Adipose tissue (tissue), 3 donors: ENCODE measurements at places on chromosomes 1 and 21. TPM values are rescaled to one million over a fixed set of nuclear protein-coding genes. Genes with fewer than 3 reads are reported as not detected.

TMPRSS3 gene
- 0.45 TPM for polyA plus RNA-seq

HRNR gene
- polyA plus RNA-seq: 0.01 TPM

STIL gene
- 0.56 TPM for polyA plus RNA-seq

S100A16 gene
- 30.9 TPM for polyA plus RNA-seq

REN gene
- not detected for polyA plus RNA-seq

TSPAN1 gene
- 7.0 TPM for polyA plus RNA-seq

FH gene
- polyA plus RNA-seq: 39.0 TPM

PRR9 gene
- 1.0 TPM for polyA plus RNA-seq

RHD gene
- not detected for polyA plus RNA-seq

ANXA9 gene
- polyA plus RNA-seq: 3.1 TPM

CACNA1E gene
- 0.10 TPM for polyA plus RNA-seq

HSD3B2 gene
- polyA plus RNA-seq: 0.13 TPM

NECTIN4 gene
- 3.3 TPM for polyA plus RNA-seq

GUCA2A gene
- polyA plus RNA-seq: not detected

HAX1 gene
- polyA plus RNA-seq: 79.8 TPM

ARHGEF10L gene
- 20.8 TPM for polyA plus RNA-seq

LCE3E gene
- not detected for polyA plus RNA-seq
